ENCODE measurements at places on chromosomes 6 and 20.

DNA sequence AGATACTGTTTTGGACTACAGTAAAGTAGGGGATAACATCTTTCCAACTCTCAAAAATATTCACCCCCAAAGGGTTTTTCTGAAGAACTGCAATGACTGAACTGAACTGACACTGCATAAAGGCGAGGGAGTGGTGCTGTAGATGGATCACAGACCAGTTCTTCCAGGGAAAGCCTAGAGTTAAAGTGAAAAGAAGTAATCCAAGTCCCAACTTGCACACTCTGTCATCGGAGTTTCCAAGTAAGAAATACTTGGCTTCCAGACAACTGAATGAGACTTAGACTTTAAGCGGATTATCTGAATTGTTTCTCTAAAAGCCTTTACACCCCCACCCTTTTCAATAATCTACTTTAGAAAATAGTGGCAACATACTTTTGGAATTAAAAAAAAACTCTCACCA lies 134.1 kb upstream of the PREP start:
- no peak for DNase-seq

DNA sequence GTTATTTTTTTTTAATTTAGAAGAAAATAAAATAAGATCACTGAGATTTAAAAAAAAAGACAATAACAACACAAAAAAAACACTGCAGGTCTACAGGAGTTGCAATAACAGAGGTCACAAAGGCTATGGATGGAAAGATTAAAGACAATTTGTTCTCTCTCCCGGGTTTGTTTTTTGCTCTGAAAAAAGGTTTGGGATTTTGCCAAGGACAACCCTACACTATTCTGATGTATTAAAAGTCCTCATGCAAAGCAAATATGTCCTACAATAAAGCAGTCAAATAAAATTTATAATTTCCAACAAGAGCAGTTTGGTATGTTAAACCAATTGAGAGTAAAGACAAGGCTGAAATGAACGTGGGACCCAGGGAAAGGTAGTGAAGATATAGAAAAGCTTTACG lies 55.6 kb downstream of the PTPRK start:
- no peak for DNase-seq

DNA sequence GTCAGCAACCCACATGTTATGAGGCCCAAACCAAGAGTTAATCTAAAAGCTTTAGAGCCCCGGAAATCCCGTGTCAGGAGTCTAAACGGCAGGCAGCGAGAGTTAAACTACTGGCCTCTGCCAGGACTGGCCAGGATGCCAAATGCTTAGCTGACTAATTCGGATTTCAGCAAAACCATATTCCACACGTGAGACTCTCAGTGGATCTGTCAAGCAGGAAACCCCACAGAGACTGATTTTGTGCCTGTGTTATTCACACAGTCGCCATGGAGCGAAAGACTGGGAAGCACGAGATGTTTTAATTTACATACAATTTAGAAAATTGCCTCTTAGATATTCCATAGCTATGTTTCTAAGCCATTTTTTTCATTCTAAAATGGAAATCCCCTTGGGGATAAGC lies 152.9 kb downstream of the RNASET2 start:
- DNase-seq, result no peak

- no peak for DNase-seq
These were observed 145.6 kb downstream of the DHX35 start for GRCh38 chr20:39107741-39108140.

- no peak for DNase-seq
These were observed 1.2 kb upstream of the TFB1M start for GRCh38 chr6:155315516-155315871.

DNA sequence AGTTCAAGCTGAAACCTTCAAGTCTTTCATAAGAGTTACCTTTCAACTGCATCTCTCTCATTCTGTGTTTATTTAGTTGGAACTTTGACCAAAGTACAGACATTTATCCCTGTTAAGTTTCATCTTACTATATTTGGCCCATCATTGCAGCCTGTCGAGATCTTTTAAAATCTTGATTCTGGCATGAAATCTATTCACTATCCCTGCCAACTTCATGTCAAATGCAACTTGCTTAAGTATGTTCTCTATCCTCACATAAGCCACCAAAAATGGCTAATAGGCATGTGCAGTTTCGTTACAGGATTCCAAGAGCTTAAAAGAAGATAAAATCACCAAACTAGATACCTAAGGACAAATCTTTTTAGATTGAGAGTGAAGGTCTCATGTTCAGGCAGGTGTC lies 117.5 kb upstream of the KCNQ5 start:
- no peak for DNase-seq

GRCh38 chr6:109187399-109188114 lies 92.2 kb downstream of the CEP57L1 start:
- DNase-seq, result peak; percentile 72

GRCh38 chr6:119444642-119445557 lies 95.3 kb upstream of the MAN1A1 start:
- no peak for DNase-seq

- DNase-seq, result no peak
These were observed 62.7 kb upstream of the MTRF1L start for GRCh38 chr6:153065222-153065621.

DNA sequence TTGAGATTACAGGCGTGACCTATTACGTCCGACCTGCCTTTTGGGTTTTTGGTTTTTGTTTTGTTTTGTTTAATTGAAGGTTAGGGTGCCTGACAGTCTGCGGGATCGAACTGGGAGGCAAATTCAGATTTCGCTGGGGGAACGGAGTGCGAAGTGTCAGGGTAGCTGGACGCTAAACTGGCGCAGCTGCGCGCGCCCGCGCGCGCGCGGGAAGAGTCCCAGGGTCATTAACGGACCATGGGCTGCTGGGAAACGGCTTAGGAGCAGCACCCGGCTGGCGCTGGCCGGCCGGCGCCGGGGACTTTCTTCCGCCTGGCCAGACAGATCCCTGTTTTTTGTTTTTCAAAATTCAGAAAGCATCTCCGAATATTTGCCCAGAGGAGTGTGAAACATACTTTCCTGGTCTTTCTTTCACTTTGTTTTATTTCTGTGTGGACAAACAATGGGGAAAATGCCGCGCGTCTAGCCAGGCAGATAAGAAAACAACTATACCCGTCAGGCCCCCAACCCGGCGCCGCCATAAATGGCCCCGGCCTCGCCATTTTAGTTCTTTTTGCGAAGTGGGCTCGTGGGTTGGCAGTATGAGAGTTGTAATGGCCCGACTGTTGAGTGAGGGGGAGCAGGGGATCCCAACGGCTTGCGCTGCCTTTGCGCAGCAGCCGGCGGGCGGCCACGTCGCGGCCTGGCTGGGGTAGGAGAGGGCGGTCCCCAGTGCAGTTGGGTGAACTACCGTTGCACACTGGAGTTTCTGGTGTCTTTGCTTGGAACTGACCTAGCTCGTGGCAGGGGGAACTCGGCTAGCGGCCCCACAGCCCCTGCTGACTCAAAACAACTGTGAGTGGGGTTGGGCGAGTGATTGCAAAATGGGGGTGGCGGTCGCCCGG lies 7.1 kb downstream of the HSPA1B start:
- peak; percentile 91 for DNase-seq

- no peak for DNase-seq
These were observed 177.8 kb downstream of the EDN1 start for GRCh38 chr6:12467706-12468670.

GRCh38 chr20:57097245-57097915 lies 169.1 kb downstream of the BMP7 start:
- DNase-seq, result no peak

DNA sequence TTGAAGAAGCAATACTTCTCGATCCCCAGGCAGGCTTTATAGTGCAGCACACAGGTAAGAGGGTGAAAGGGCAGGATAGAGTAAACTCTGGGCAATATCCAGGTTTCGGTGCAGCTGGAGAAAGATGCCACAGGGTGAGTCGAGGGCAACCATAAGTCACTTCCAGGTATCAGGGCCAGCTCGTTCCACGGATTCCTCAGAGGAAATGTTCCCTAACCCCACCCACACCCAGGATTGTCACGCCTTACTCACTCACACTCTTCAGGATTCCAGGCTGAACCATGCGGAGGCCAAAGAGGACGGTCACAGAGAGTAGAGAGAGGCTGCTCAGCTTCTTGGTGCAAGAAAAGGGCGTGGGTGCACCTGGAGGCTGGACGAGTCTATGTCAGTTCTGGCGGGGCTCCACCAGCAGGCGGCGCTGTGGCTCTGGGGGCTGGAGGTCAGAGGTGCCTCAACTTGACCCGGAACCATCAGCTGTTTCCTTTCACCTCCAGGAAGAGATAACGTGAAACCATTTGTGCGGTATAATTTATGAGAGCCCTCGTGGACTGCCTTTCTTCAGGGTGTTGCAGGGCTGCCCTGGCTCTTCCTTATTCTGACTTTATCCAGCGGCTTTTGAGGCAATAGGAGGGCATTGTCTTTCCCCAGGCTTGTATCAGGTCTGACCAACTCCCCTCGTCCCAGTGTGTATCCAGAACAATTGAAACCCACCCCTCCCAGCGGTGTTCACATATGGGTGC lies 14.5 kb upstream of the WFDC12 start:
- peak; percentile 66 for DNase-seq

DNA sequence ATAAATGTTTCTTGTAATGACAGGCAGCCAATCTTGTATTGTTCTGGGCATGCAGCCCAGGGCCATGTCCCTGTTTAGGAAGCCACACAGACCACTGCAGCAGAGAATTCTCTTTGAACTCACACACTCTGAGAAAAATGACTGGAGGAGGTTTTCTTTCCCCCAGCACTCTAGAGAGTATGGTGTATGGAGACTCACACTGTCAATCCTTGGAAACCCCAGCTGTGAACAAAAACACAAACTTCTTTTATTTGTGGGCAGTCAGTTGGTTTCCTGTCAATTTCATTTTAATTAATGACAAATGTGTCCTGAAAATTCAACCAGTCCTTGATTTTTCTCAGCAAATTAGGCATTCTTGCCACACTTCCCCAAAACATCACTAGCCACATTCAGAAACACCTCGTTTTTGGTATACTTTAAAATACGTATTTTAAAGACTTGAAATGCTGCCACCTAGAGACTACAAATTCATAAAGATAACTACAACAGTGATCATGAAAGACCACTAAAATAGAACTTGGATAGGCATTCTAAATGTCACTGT lies 52.9 kb upstream of the UFL1 start:
- DNase-seq, result no peak

DNA sequence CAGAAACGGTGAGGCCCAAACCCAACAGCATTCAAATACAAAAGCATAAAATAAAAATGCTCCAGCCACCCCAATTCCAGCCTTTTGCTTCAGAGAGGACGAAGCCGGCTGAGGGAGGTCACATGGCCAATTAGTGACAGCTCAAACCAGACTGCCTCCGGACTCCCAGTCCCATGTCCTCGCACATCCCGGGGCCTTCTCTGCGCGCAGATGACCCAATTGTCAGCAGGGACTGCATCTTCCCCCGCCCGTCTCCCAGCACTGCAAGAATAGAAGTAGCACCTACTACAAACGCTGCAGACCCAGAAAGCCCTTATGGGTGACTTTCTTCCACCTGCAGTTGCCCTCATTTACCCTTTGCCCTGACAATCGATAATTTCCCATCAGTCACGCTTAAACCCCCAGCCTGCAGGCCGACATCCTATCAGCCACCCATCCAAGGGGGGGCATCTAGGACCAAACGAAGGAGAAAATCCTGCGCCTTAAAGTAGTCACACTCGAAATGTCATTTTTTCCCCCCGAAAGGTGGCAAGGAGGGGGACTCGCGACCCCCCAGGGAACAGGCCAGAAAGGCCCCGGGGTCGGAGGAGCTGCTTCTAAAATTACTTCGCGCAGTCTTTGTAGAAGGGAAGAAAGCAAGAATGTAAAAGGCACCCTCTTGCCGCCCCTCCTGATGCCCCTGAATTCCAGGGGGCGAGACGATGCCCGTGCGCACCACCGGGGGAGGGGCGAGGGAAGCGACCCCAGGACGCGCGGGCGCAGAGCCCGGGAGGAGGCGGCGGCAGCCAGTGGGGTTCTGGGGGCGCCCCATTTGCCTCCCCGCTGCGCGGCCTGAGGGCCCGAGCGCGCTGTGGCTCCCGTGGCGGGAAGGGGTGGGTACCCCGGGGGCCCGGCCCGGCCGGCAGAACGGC lies 792 bp downstream of the SLC23A2 start:
- DNase-seq, result peak; percentile 78

GRCh38 chr20:18007534-18008292 lies 38.9 kb downstream of the MGME1 start:
- no peak for DNase-seq

DNA sequence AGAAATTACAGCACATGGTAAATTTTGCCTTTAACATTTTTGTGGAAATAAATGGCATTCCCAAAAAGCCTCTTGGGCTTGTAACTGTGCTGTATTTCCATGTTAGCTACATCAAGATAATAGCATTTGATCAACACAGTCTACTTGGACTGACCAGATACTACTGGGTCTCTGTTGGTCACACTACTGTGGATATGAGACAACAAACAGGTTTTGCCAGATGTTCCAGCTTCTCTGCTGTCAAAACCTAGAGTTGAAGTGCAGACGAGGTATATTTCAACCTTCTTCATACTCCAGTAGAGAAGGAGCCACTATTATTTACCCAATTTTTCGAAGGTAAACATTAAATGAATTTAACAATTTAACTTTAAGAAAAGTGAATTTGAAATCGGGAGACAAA lies 284.7 kb upstream of the CITED2 start:
- DNase-seq, result no peak

DNA sequence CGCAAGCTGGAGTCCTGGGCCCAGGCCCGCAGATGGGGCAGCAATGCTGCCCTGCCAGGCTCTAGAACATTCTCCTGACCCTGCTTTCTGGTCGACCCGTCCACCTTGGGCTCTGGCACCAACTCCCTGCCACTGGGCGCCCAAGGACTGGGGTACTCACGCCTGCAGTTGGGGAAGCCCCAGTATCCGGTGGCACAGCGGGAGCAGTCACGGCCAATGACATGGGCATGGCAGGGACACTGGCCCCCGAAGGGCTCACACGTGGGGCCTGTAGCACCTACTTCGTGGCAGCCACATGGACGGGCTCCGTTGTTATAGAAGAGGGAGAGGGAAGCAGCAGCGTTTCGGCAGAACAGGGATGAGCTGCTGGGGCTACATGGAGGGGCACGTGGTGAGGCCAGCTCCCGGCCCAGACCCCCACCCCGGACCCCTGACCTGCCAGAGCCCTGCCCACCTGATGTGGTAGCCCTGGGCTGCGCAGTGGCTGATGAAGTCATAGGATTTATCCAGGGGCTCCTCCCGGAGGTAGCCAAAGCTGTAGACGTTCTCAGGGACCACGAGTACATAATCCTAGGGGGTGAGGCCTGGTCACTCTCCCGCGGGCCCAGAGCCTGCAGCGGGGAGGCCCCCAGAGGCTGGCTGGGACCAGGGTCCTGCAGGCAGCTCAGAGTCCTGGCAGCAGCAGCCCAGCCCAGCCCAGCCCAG lies 26.0 kb downstream of the ADRM1 start:
- no peak for DNase-seq

DNA sequence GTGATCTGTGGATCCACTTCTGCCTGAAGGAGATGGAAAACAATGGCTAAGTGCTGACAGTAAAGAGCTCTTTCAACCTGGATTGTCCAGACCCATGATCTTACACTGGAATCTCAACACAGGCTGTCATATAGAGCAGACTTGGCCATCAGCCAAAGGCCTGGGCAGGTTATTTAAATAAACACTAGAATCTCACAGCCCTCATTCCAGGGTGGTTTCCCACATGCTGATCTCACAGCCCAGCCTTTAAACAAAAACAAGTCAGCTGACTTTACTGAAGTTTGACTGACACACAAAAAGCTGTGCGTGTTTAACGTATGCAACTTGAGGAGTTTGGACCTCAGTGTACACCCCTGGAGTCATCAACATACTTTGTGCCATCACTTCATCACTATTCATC lies 28.4 kb downstream of the SYNDIG1 start:
- no peak for DNase-seq

- DNase-seq, result no peak
These were observed 8.6 kb upstream of the HIVEP2 start for GRCh38 chr6:142953373-142954273.

All from sciatic nerve (tissue), 2 donors.